ENCODE measurements at places on chromosomes 4 and X.

DNA sequence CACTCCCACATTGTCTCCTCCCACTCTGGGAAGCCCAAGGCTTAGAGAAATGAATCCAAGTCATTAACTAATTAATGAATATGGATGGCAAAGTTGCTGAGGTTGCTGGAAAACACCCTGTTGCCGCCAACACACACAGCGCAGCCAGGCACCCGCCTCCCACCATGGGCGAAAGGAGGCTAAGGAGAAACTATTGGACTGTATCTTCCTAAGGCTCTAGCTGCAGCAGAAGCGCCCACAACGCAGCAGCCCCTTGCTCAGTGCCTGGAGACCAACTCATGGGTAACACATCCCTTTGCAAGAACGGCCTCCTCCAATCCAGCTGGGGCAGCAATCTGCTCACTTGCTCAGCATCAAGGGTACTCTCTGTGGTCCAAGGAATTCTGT, 34.2 kb downstream of the TSC22D3 start:
- no peak for DNase-seq

DNA sequence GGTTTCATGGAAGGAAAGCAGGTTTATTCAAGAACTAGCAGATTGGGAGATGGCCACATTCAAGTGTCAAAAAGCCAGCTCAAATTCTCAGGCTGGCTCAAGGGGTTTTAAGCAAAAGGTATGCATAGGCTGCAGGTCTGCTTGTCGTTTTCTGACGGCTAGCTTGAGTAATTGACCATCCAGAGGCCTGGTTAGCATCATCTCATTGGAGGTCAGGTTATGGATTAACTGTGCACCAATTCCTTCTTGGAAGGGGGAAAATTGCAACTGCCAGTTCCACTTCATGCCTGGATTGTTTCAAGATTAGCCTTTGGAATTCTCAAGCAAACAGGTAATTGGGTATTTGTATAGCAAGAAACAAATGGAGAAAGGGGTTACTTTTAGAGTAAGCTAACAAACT, 62.1 kb downstream of the FUNDC1 start:
- no peak for DNase-seq

DNA sequence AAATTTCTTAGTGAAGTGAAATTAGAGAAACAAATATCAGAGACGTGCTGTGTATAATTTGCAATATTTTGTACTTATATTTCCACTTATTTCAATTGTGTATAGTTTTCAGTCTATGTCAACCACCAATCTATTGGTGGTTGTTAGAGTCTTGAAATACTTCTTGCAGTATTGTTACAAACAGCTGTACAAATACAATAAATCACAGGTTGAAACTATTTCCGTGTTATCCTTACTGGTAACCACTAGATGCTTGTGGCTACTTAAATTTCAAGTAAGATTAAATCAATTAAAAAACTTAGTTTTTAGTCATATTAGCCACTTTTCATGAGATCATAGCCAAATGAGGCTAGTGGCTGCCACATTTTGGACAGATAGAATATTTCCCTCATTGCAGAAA, 520.5 kb downstream of the GBA3 start:
- DNase-seq, result no peak

GRCh38 chr4:129917651-129918050, 821.7 kb downstream of the C4orf33 start:
- DNase-seq, result no peak

DNA sequence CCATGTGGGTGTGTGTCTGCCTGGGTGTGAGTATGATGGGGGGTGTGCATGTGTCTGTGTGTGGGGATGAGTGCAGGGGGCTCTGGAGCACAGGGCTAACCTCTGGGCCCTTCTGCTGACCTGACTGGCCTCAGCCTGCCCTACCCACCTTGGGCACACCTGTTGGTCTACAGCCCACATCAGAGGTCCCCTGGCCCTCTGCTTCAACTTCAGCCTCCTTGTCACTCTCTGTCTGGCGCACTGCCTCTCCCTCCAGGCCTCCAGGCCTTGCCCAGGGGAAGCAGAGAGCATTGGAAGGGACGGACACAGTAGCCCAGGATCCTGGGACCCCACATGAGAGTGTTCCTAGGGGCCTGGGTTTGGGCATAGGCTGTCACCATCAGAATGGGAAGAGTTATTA, 115.4 kb downstream of the EFNB1 start:
- DNase-seq, result no peak

- DNase-seq, result no peak
Observed at GRCh38 chrX:26352891-26353430, 137.0 kb downstream of the MAGEB5 start.

GRCh38 chr4:56356650-56357049, 30.6 kb downstream of the AASDH start:
- no peak for DNase-seq

GRCh38 chr4:118823471-118823870, 12.5 kb downstream of the SEC24D start:
- no peak for DNase-seq

- DNase-seq, result no peak
Observed at GRCh38 chr4:24915121-24915922, 2.5 kb upstream of the CCDC149 start.

DNA sequence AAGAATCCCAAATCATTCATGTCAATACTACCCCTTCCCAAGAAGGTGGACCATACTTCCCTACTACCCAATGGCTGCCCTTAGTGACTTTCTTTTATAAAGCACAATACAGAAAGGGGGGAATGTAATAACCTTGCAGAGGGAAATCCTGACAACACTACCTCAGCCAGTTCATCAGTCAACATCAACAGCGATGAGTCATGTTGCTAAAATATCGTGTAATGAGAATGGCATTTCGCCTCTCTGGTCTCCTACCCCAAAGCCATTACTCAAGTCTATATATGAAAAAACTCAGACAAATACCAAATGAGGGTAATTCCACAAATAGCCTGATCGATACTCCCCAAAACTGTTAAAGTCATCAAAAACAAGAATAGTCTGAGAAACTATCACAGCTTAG, 3.3 kb upstream of the MAGEA8 start:
- DNase-seq, result no peak

DNA sequence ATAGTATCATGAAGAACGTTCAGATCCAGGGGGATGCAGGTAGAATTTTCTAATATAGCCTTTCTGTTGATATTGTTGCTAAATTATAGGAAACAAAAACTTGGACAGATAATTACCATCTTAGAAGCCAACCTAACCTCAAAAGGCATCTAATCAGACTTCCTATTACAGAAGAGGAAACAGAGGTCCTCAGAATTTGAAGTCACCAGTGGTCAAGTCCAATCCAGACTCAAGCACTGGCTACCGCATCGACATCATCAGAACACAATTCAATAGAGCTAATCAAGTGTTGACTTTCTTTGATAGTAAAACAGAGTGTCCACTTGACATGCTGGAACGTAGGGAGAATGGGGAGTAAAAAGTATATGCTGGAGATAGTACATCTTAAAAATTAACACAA, 10.3 kb upstream of the ATP10D start:
- DNase-seq, result no peak

DNA sequence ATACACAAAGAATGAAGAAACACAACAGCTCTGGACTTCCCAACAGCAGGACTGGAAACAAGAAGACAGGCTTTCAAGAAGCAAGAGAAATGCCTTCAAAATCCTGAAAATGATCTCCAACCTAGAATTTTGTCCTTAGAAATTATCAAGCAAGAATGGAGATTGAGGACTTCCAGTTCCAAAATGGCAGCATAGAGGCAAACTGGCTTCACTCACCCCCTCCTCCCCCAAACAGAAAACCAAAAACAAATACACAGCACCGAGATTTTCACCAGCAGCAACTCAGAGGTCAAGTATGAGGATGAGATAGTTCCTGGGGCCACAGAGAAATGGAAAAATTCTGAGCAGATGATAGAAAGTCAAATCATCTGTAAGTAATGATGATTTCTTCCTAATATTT, 40.5 kb upstream of the LRBA start:
- DNase-seq, result no peak

GRCh38 chr4:169826634-169827187, 69.0 kb upstream of the HPF1 start:
- no peak for DNase-seq

DNA sequence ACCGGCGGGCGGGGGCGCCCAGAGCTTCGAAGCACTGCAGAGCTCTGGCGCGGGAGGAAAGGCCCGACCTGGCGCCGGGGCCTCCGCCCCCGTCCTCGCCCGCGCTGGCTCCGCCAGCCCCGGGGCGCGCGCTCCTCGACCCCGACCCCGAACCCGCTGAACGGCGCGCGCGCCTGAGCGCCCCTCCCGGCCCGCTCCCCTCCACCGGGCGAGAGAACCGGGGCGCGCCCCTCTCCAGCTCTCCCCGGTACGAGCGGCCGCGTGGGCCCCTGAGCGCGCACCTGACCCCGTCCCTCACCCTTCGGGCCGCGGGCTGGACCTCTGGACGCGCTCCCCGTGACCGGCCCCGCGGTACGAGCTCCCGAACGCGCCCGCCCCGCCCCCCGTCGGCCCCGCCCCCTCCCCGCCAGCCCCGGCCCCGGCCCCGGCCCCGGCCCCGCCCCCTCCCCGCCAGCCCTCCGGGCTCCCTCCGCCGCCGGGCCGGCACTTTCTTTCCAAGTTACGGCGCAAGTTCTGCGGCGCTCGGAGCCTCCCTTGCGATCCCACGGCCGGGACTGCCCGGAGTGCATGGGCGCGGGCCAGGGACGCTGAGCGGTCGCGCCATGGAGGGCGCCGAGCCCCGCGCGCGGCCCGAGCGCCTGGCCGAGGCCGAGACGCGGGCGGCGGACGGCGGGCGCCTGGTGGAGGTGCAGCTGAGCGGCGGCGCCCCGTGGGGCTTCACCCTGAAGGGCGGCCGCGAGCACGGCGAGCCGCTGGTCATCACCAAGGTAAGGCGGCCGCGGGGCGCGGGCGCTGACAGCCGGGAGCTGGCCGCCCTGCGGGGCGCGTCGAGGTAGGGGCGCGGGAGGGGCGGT, at the start of gene SHROOM2:
Gene SHROOM2, plus strand, starts transcription at position 486 of the 854 bp plus-strand sequence. Its CDS starts 117 bp downstream, at position 603.
- no peak for DNase-seq
